Activated gamma-delta T cell treated with anti-CD3 and anti-CD28 coated beads, Interleukin-2, amount 50 U/mL, for 16 hours (primary cell): ENCODE measurements at places on chromosomes 5 and 9.

DNA sequence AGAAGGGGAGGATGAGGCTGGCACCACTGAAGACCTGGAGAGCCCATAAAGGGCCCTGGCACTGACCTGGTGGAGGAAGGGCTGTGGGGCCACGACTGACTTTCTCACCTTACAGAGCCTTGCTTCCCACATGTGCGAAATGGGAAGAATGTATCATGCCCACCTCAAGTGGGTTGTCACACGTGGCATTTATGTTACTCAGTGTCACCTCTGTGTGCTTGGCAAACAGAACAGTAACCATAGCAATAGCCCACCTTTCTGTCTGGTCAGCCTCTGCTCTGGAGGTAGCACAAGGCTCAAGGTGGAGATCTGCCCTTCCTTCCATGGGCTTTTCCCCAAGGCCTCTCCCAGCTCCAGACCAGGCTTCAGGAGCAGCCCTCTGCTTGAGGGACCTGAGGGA, 16.7 kb downstream of the TCF7 start:
- DNase-seq = no peak

DNA sequence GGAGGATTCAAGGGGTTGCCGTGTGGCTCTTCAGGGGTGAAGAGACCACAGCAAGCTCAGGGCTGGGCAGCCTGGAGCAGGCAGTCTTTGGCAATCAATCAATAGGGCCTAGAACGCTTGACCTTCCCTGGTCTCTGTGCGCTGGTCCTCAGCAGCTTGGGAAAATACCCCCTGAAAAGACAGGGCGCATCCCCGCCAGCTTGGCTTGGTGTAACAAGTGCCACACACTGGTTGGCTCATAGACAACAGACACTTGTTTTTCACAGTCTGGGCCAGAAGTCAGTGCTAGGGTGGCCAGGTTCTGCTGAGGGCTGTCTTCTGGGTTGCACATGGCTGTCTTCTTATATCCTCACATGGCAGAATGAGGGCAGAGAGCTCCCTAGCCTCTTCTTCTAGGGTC, 141.1 kb downstream of the HSD17B3 start:
- no peak for DNase-seq

GRCh38 chr5:158786390-158786789, 313.3 kb downstream of the EBF1 start:
- no peak for DNase-seq

- DNase-seq = no peak
Measured at GRCh38 chr5:55860288-55860687, 9.1 kb downstream of the IL31RA start.

- no peak for DNase-seq
Measured at GRCh38 chr5:45533663-45534062, 162.5 kb downstream of the HCN1 start.

DNA sequence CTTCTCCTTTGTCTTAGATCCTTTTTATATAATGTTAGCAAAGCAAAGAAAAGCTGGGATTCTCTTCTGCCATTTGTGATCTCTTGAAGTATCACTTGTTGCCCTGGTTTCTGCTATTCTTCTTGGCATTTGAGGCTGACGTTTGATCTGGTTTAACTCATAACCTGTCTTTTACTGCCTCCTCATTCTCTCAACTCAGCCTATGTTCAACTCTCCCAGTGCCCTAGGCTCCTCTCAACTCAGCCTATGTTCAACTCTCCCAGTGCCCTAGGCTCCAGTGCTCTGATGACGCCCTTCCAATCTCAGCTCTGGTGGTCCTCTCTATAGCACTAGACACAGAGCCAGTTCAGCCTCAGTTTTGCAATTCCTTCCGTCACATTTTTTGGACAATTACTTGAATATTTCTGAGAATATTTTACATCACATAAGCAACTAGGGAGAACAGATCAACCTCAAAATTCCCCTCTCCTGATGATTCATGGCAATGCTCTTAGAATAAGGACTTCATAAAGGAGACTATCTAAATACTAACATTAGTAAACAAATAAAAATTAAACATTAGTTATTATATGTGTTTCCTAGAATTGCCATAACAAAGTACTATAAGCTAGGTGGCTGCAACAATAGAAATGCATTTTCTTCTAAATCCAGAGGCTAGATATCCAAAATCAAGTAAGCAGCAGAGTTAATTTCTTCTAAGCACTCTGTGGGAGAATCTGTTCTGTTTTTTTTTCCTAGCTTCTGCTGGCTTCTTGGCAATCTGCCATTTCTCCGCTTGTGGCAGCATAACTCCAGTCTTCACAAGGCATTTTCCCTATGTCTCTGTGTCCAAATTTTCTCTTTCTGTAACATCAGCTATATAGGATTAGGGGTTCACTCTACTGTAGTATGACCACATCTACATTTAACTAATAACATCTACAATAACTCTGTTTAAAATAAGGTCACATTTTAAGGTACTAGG, 662.1 kb upstream of the FTMT start:
- no peak for DNase-seq

DNA sequence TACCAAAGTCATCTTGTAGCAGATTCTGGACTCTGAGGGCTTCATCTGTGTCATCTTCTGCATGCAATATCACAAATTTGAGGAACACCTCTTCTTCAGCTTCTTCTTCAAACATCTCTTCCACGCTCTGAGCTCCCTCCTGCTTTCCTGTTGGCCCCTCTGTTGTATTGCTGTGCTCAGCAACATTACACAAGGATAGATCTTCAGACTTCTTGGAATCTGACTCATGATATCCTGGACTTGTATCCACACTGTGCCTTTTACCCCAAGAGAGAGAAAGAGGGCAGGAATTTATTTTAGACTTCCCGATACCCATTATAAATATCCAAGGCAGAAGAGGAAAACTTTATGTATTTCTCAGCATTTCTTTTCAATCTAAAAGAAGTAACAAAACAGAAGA, 21.3 kb downstream of the TICAM2 start:
- DNase-seq = no peak

GRCh38 chr9:8143677-8144076, 344.1 kb upstream of the DMAC1 start:
- DNase-seq = no peak

DNA sequence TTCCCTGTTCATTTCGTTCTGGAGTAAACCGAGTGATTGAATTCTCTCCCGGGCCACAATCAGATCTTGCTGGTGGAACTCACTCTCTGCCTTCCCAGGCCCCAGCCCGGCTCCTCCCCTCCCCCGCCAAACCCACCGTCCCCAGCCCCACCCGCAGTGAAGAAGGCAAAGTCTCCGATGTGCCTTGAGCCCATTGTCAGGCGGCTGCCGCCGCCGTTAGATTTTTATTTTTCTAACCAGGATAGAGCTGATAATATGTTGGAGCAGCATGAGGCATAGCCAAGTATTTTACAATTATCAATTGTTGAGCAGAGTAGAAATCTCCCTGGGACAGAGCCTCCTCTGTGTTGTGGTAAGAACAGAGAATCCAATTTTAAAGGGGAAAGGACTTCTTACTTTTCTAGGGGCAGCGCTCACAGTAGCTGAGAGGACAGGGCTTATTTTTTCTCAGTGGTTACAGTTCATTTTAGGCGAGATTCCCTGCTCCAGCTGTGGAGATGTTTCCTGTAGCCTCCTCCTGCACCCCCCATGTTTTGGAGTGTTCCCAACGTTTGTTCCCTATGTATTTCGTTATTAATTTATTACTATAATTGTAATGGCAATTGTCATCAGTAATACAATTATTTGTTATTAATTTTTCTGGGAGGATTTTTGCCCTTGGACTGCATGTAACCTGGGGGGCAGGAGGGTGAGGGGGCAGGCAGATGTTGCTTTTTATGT, 1.3 kb downstream of the PSAT1 start:
- DNase-seq = no peak

DNA sequence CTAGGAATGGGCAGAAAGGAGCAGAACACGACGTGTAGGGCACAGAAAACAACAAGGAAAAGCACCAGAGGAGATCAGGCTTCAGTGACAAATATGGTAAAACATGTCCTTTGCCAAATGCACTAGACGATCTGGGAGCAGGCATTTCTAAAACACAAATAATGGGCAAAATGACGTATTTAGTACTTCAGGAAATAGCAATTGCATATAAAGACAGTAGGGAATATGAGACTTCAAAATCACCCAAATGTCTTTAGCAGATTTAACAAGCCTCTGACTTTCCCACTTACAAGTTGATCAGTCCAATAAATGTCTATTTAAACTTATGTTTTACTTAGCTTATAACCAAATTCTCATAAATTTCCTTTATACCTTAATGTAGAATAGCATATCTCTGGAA, 969.6 kb upstream of the C9orf72 start:
- DNase-seq = no peak

DNA sequence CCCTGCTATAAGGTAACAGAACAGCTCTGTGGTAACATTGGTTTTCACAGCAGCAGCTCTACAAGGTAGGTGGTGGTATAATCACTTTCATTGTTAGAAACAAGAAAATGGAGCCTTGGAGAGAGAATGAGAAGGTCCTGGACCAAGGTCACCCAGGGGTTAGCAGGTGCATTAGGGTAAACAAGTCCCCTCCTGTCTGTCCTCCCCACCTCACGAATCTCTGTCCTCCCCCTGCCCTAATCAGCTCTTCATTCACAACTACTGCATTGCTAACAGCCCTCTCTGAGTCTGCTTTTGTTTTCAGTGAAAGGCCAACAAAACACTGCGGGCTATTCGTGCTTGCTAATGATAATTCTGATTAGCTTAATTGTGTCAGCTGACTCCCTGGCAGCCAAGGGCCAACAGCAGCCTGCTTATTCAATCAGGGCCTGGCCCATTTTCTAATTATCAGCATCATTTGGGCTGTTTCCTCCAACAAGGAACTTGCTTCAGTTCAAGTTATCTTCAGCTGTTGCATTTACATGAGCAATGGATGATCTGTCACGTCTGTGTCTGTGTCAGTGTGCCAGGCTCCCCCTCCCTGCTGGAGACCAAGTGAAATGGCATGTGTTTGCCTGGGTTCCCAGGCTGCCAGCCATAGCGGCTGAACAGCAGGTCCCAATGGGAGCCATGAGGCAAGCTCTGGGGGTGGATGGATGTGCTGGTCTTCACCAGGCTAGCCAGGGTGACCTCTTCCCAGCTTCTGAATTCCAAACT, 56.7 kb upstream of the EQTN start:
- DNase-seq = no peak

DNA sequence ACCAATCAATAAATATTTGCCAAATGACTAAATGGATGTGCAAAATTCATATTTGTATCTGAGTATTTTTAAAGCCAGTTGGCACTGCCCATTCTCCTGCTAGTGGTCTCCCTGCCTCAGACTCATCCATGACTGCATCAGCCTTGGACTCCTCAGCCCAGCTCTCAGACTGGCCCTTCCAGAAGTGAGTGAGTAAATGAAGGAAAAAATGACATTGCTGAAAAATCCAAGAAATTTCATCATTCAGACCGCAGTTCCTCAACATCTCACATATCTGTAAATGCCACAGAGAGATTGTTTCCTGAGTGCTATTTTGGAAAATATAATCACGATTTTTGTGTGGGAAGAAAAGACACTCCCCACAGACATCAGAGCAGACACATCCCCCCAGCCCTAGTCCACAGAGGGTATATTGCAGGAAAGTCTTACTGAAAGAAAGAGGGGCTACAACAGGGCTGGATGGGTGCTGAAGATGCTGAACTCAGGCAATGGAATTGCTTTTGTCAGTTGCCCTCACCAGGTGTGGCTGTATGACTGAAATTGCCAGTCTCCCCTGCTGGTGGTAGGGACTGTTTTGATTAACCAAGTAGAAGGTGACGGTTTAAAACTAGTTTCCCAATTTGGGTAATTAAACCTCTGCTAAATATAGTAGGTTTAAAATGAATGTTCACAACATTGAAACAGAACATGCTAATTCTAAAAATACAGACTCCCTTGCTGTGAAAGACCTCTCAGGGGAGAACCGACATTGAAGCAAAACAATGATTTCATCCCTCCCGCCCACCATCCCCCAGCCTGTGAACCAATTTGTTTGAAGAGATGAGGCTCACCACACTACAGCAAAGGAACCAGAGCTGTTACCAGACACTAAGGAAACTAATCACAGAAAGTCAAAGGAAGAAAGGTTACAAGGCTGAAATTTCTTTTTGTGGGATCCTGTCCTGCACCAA, 158.8 kb downstream of the DEPDC1B start:
- DNase-seq = no peak

DNA sequence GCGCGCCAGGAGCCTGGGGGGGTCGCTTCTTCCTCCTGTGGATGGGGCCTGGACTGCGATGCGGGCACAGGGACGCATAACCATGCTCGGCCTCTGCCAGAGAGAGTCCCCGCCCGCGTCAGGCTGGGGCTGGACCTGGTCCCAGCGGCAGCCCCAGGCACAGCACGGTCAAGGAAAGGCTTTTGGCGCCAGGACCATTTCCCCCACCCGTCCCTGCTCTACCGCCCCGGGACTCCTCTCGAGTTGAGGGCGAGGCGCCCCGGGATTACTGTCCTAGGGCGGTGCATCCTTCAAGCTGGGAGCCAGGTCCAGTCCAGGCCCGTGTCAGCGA, 341 bp downstream of the MXD3 start:
- DNase-seq = no peak

DNA sequence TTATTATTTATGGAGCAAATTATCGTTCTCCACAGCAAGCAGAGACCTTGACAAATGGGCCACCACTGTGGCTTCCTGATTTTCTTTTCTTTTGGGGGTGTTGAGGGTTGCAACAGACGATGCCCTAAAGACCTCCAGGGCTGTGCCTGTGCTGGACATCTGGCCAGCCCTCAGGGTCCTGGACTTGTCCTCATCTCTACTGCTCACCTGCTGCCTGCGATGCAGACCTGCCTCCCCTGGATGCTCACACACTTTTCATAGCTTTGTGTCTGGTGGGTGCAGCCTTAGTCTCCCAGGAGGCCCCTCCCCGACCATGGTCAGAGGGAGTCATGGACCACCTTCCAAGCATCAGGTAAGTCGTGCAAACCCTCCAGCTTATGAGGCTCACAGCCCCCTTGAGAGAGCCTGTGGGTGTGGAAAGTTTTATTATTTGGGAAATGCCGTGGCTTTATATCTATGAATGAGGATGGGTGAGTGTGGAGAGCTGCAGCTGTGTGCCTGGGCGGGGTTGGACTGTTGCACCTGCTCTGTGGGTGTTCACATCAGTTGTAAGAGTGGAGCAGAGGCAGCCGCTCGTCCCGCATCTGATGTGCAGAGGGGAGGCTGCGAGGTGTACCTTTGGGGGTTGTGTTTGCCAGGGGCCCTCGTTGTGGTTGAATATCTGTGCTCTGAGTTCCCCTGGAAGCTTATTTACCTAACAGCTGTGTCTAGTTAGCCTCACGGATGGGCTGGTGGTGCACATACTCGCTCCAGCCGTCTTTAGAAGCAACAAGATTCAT, 126.3 kb upstream of the IRX4 start:
- DNase-seq = no peak

DNA sequence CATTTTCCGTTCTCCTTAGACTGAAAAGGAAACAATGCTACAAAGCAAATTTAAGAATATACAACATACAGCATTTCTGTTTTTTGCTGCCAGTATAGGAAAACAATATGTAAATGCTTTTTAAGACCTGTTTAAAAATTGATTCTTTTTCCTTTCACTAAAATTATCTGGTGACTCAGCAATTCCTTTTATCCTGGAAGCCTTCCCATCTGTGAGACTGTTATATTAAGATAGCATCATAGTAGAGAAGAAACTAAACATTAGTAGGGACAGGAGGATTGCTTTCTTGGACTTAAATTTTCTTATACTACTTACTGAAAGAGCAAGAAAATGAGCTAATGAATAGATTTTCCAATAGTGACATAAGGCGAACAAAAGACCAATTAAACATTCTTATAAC, 30.0 kb upstream of the GPR21 start:
- DNase-seq = no peak

GRCh38 chr9:91843093-91843492, 106.9 kb downstream of the ROR2 start:
- no peak for DNase-seq

GRCh38 chr5:8522646-8523045, 653.7 kb downstream of the MTRR start:
- DNase-seq = no peak
